Spinal cord (tissue), 10 donors: ENCODE measurements at places on chromosomes 5 and 9. TPM values are rescaled to one million over a fixed set of nuclear protein-coding genes. Genes with fewer than 3 reads are reported as not detected.
A peak's percentile ranks its signal among the peaks of the same experiment; 100 is the strongest.

DNA sequence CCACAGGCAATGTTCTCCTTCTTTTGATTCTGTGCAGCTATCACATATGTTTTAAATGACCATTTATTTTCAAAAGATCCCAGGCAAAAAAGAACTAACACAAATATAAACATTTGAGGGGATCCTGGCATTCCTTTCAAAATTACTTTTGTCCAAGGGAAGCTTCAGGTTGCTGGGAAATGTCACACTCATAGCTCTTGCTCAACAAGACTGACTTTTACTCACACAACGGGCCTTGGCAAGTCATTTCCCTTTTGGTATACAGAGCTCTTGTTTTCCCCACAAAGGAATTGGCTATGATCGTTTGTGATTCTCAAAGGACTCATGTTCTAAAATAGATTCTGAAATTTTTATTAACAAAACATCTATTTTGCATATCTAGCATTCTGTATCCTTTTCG, 4.5 kb upstream of the PALM2AKAP2 start:
- no peak overlapping the region for H3K4me3 ChIP-seq
- peaks cover 10% of the 10 kb centered on the region for H3K4me1 ChIP-seq
- DNase-seq: no peak
- H3K27me3 ChIP-seq: peaks cover 6% of the 10 kb centered on the region
- no peak overlapping the region for H3K27ac ChIP-seq

GRCh38 chr9:18020121-18020745, 441.4 kb downstream of the SH3GL2 start:
- no peak overlapping the region for H3K27ac ChIP-seq
- H3K4me1 ChIP-seq: no peaks in the 10 kb centered on the region
- H3K36me3 ChIP-seq: no peaks in the 10 kb centered on the region

The WDR38 gene
- 7.9 TPM for total RNA-seq

DNA sequence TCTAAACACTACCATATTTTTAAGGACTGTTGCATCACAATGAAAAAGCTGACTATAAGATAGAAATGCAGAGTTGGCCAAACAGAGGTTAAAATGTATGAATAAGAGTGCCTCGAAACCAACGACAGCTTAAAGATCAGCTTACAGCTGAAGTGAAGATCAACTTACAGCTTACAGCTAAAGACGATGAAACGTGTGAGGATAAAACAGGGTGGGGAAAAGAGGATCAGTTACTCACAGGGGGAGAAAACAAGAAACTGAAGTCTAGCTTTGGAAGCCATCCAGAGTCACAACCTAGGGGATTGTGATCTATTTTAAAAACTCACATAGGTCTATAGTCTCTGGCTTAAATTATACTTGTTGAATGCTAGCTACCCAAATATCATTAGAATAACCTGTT, 220.0 kb downstream of the SNCAIP start:
- no peak overlapping the region for H3K4me3 ChIP-seq
- H3K27ac ChIP-seq: no peak overlapping the region
- DNase-seq: no peak
- H3K4me1 ChIP-seq: no peaks in the 10 kb centered on the region

- H3K27ac ChIP-seq: no peak overlapping the region
- no peaks in the 10 kb centered on the region for H3K4me1 ChIP-seq
- H3K36me3 ChIP-seq: peaks cover 9% of the 10 kb centered on the region
- H3K27me3 ChIP-seq: no peaks in the 10 kb centered on the region
- H3K4me3 ChIP-seq: no peak overlapping the region
Measured at GRCh38 chr5:109855056-109855455, 165.3 kb downstream of the MAN2A1 start.

DNA sequence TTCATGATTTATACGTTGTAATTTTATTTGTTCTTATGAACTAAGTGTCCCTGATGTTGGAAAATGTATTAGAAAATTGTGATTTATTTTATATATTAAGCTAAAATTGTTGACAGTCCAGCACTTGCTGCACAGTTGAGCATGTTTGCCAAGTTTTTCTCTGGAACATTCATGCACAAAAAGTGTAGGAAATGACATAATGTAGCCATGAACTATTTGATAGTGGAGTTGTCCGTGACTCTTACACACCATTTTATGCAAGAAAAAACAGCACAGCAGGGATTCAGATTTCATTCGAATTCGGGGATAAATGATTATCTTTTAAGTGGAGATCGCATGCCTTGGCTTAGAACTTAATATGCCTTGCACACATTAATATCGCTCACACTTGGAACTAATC, 708.6 kb upstream of the WWC1 start:
- no peak overlapping the region for H3K27ac ChIP-seq
- H3K4me3 ChIP-seq: no peak overlapping the region
- no peaks in the 10 kb centered on the region for H3K36me3 ChIP-seq
- DNase-seq: no peak

DNA sequence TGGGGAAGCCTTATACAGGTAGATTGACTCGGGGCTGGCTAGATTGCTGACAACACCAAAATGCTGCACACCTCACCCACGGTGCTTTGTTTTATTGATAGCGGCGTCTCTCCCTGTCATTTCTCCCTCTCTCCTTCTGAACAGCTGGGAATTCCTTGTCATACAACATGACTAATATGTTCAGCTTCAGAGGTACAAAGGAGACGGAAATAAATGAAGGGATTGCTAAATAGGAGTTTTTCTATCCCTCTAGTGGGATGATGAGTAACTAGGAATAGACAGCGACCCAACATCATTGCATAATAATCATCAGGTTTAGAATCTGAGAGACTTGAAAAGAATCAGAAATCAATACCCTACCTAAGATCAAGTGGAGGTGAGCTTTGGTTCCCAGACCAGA, 337.7 kb upstream of the PANK3 start:
- no peak overlapping the region for H3K4me3 ChIP-seq
- no peaks in the 10 kb centered on the region for H3K36me3 ChIP-seq
- no peak overlapping the region for H3K27ac ChIP-seq

The FOXD4L3 gene
- total RNA-seq: not detected

- H3K27ac ChIP-seq: no peak overlapping the region
- H3K27me3 ChIP-seq: no peaks in the 10 kb centered on the region
- DNase-seq: no peak
- H3K4me1 ChIP-seq: no peaks in the 10 kb centered on the region
Measured at GRCh38 chr5:83538786-83539462, 67.4 kb downstream of the VCAN start.

- peak overlapping the region; percentile 90 for H3K27ac ChIP-seq
- no peaks in the 10 kb centered on the region for H3K27me3 ChIP-seq
- peak overlapping the region; percentile 90 for H3K4me3 ChIP-seq
- H3K4me1 ChIP-seq: peaks cover 46% of the 10 kb centered on the region
- H3K36me3 ChIP-seq: peaks cover 23% of the 10 kb centered on the region
- no peak for DNase-seq
Measured at GRCh38 chr9:129626625-129627284, 792 bp downstream of the NTMT1 start.

The ITGA1 gene
- total RNA-seq: 64.0 TPM

- H3K4me1 ChIP-seq: no peaks in the 10 kb centered on the region
- DNase-seq: no peak
- no peak overlapping the region for H3K4me3 ChIP-seq
- no peaks in the 10 kb centered on the region for H3K27me3 ChIP-seq
- no peak overlapping the region for H3K27ac ChIP-seq
- H3K36me3 ChIP-seq: no peaks in the 10 kb centered on the region
Measured at GRCh38 chr9:84153885-84154284, 173.3 kb downstream of the RMI1 start.

DNA sequence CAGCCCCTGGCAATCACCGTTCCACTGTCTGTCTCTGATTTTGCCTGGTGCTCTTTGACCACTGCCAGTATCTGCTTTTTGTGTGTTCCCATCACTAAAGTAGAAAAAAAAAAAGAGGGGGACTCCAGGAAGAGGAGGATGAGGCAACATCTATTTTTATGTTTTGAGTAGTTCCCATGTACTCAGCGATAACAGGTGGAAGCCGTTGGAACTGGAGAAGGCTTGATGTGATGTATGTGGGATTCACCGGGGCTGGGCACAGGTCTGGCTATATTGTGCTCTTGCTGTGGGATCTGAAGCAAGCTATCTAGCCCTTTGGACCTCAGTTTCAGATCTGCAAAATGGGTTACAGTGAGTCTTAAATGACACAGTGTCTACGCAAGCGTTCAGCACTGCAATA, 104.9 kb downstream of the SLIT3 start:
- no peaks in the 10 kb centered on the region for H3K36me3 ChIP-seq
- H3K4me3 ChIP-seq: no peak overlapping the region

DNA sequence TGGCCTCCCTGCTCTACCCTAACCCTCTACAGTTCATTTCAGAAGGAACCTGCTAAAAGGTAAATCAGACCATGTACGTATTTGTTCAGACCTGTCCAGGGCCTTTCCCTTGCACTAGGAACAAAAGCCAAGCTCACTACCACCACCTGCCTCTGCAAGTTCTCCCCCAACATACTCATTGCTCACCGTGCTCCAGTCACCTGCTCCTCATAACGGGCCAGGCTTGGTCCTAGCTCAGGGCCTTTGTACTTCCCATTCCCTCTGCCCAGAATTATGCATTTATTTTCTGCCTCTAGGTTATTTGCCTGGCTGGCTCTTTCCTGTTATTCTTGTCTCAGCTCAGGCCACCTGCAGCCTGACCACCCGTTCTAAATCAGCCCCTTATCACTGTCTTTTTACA, 4.8 kb upstream of the FGF1 start:
- no peak overlapping the region for H3K4me3 ChIP-seq
- no peaks in the 10 kb centered on the region for H3K27me3 ChIP-seq
- no peaks in the 10 kb centered on the region for H3K36me3 ChIP-seq
- H3K4me1 ChIP-seq: peaks cover 14% of the 10 kb centered on the region
- DNase-seq: no peak

- H3K27me3 ChIP-seq: no peaks in the 10 kb centered on the region
- H3K27ac ChIP-seq: no peak overlapping the region
- no peaks in the 10 kb centered on the region for H3K36me3 ChIP-seq
- no peak overlapping the region for H3K4me3 ChIP-seq
Measured at GRCh38 chr9:136882109-136882946, 4.0 kb upstream of the TRAF2 start.

DNA sequence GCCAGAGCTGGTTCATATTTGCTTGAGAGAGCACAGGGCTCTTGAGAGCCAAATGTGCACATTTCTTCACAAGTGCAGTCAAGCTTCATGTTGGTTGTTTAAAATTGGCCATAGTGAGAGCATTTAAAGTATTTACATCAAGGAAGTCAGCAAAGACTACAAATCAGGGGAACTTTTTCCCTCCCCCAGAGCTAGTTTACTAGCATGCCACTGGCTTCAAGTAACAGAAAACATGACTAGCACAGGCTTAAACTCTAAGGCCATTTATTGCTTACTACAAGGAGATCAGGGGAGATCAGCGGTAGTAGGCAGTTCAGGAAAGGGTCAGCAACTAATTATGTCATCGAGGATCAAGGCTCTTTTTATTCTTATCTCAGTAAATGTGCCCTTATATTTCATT, 11.0 kb upstream of the CCDC171 start:
- no peaks in the 10 kb centered on the region for H3K36me3 ChIP-seq
- no peak for DNase-seq
- no peaks in the 10 kb centered on the region for H3K4me1 ChIP-seq
- no peak overlapping the region for H3K27ac ChIP-seq
- H3K27me3 ChIP-seq: no peaks in the 10 kb centered on the region

GRCh38 chr5:39109606-39110005, 35.4 kb upstream of the RICTOR start:
- no peak overlapping the region for H3K27ac ChIP-seq
- no peak for DNase-seq
- no peaks in the 10 kb centered on the region for H3K27me3 ChIP-seq
- no peaks in the 10 kb centered on the region for H3K36me3 ChIP-seq
- H3K4me3 ChIP-seq: no peak overlapping the region

GRCh38 chr5:50800410-50800809, 134.0 kb downstream of the PARP8 start:
- no peaks in the 10 kb centered on the region for H3K27me3 ChIP-seq
- no peak overlapping the region for H3K4me3 ChIP-seq
- H3K4me1 ChIP-seq: no peaks in the 10 kb centered on the region
- no peak overlapping the region for H3K27ac ChIP-seq
- DNase-seq: no peak

GRCh38 chr5:14734396-14734795, 69.9 kb downstream of the OTULIN start:
- no peak for DNase-seq
- no peak overlapping the region for H3K4me3 ChIP-seq
- H3K4me1 ChIP-seq: no peaks in the 10 kb centered on the region
- no peaks in the 10 kb centered on the region for H3K27me3 ChIP-seq

DNA sequence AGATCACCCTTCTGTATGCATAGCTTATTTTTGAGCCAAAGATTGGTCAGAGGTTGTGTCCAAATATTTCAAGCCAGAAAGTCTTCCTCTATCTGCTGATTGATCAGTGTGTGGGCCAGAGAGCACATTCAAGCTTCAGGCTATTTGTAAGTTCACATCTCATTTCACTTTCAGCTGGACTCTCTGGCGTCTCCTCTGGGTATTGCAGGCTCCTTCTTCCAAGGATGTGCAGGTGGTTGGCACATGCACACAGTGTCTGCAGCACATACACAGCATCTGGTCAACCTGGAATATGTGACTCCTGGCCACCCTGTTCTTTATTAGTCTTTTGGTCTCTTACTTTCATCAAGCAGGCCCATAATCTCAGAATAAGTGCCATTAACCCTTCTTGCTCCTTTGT, 516.1 kb downstream of the ANXA1 start:
- no peaks in the 10 kb centered on the region for H3K4me1 ChIP-seq
- no peak for DNase-seq
- H3K27me3 ChIP-seq: no peaks in the 10 kb centered on the region
- no peak overlapping the region for H3K27ac ChIP-seq

- no peak for DNase-seq
- no peaks in the 10 kb centered on the region for H3K4me1 ChIP-seq
Measured at GRCh38 chr5:75275147-75275546, 38.5 kb upstream of the ANKRD31 start.

DNA sequence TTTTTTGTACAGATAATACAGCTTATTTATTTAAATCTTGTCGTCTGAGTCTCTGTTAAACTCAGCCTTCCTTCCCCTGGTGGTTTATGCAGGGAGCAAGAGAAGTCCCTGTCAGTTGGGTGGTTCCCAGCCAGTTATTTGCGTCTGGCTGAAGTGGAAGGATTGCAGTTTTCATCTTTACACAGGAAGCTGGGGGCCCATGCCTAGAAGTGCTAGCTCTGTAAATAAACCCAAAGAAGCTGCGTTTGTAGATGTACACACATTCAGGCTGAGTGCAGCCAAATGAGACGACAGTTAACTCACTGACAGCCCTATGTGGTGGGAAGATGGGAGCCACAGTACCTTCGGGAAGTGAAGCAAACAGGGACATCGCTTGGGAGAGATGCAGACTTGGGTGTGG, 122.1 kb downstream of the SAXO1 start:
- H3K27ac ChIP-seq: no peak overlapping the region
- DNase-seq: no peak
- no peak overlapping the region for H3K4me3 ChIP-seq
- peaks cover 21% of the 10 kb centered on the region for H3K36me3 ChIP-seq
- no peaks in the 10 kb centered on the region for H3K27me3 ChIP-seq
- H3K4me1 ChIP-seq: peaks cover 13% of the 10 kb centered on the region

GRCh38 chr9:132547436-132547835, 35.0 kb upstream of the BARHL1 start:
- no peak for DNase-seq
- H3K27me3 ChIP-seq: peaks cover 8% of the 10 kb centered on the region
- H3K4me3 ChIP-seq: no peak overlapping the region
- H3K27ac ChIP-seq: no peak overlapping the region

- H3K27ac ChIP-seq: peak overlapping the region; percentile 97
- H3K36me3 ChIP-seq: no peaks in the 10 kb centered on the region
- H3K4me3 ChIP-seq: peak overlapping the region; percentile 61
- H3K4me1 ChIP-seq: peaks cover 11% of the 10 kb centered on the region
Measured at GRCh38 chr5:163503106-163504078, 2.0 kb upstream of the MAT2B start.
